ENCODE measurements at places on chromosomes 12 and 14. TPM values are rescaled to one million over a fixed set of nuclear protein-coding genes. Genes with fewer than 3 reads are reported as not detected.

The SLC38A2 gene
- total RNA-seq: 223 TPM

The HVCN1 gene
- 8.6 TPM for total RNA-seq

The CCDC175 gene
- total RNA-seq: 0.54 TPM

The DLK1 gene
- total RNA-seq: 0.27 TPM

The SYT10 gene
- not detected for total RNA-seq

The DHRS4L2 gene
- total RNA-seq: 26.9 TPM

The REM2 gene
- under 0.01 TPM for total RNA-seq

The FAM186B gene
- total RNA-seq: 0.27 TPM

The LMNTD1 gene
- total RNA-seq: not detected

The ULK1 gene
- 39.9 TPM for total RNA-seq

The YLPM1 gene
- total RNA-seq: 21.3 TPM

The ATG101 gene
- 35.8 TPM for total RNA-seq

The AMDHD1 gene
- total RNA-seq: 0.81 TPM

The LMBR1L gene
- total RNA-seq: 112 TPM

The BEST3 gene
- 0.27 TPM for total RNA-seq

The ACVR1B gene
- total RNA-seq: 11.8 TPM

The KRT77 gene
- not detected for total RNA-seq

The DPF3 gene
- under 0.01 TPM for total RNA-seq

The CPNE6 gene
- not detected for total RNA-seq

The FBXO33 gene
- 22.6 TPM for total RNA-seq

The ADAM20 gene
- total RNA-seq: 0.54 TPM

The GPX2 gene
- total RNA-seq: 0.27 TPM

The CCDC198 gene
- not detected for total RNA-seq

The CBLN3 gene
- 0.54 TPM for total RNA-seq

The KRT86 gene
- under 0.01 TPM for total RNA-seq

The KLHL33 gene
- 0.27 TPM for total RNA-seq

The KCTD10 gene
- total RNA-seq: 36.9 TPM

The CNTN1 gene
- 0.54 TPM for total RNA-seq
